Activated B cell treated with CpG ODN at 0.5 μM for 24 hours (primary cell): ENCODE measurements at places on chromosomes 7 and 10.

- DNase-seq: peak; percentile 71
Measured at GRCh38 chr10:71708301-71708703, 11.3 kb downstream of the C10orf105 start.

DNA sequence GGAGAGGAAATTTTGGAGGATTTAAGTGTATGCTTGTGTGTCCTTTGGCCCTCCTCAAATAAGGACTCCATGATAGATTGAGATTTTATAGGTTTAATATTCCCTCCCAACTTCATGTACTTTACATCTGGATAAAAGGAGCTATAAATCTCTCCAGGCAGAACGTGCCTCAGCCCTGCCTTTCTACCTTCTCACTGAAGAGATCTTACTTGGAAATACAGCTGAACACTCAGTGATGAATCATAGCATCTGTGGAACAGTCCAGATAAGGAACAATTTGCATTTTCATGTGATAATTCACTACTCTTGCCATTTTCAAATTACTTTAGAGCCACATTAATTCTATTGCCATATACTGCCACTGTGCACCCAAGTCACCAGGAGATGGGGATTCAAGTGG is 364.6 kb upstream of the PODXL start:
- DNase-seq: no peak

DNA sequence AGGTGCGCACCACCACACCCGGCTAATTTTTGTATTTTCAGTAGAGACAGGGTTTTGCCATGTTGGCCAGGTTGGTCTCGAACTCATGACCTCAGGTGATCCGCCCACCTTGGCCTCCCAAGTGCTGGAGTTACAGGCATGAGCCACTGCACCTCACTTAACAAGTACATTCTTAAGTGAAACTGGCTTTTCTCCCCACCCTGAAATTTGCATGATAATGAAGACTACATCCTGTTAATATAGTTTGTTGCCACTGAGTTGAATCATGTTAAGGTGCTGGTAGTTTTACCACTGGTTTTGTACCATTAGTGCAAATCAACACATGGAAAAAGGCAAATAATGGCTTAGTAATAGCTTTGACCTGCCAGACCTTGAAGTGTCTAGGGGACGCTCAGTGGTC is 62.2 kb downstream of the MPLKIP start:
- DNase-seq: no peak

- DNase-seq: no peak
Measured at GRCh38 chr10:23275355-23275754, 69.2 kb downstream of the C10orf67 start.

- no peak for DNase-seq
Measured at GRCh38 chr7:101880282-101881054, 63.0 kb downstream of the CUX1 start.

DNA sequence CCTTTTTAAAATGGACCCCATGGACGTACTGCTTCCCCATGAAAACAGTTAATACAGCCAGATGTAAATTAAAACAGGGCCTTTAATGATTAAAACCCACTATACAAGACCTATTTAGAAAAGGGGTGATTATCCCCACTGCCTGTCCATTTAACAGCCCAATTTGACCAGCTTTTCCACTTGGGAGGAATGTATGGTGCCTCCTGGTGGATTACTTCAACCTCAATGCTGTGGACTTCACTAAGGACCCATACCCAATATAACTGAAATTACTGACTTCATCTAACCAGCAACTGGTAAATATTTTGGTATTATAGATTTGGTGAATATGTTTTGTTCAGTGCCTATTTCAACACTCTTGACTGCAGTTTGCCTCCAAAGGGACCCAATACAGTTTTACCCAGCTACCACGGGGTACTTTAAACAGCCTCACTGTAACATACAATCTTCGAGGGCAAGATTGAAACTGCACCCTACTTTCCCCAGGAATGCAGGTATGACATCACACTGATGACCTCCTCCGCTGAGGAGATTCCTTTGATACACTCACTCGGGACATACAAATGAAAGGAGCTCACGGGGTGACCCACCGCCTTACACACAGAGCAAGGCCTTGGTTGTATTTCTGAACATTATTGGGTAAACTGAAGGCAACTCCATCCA is 192.8 kb downstream of the DNAJC1 start:
- DNase-seq: no peak

DNA sequence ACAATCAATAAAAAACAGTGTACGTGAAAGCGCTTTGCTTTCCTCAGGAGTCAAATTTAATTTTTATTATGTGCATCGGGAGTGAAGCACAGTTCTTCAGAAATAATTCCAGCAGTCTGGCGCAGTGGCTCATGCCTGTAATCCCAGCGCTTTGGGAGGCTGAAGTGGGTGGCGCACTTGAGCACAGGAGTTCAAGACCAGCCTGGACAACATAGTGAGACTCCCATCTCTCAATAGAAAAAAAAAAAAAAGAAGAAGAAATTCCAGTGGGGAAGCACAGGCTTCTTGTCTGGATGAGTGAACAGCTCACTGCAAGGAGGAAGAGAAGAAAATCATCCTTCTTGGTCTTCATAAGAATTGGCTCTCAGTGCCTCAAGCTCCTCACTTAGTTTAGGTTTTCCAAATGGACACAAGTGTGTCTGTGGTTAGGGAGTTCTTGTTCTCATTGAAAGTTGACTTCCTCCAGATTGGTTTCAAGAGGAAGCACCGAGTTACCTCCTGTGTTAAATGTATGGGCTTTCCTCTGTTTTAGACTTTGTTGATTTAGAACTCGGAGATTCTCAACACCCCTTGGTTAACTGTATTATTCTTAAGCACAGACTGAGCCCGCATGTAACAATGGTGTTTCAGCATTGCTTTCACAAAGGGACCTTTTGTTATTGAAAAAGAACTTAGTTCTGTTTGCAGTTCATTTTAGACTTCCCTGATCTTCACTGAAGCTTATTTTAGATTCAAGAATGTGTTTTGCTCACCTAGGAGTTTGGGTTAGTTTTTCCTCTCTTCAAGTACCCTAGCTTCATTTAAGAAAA is 28.0 kb downstream of the LMTK2 start:
- no peak for DNase-seq

DNA sequence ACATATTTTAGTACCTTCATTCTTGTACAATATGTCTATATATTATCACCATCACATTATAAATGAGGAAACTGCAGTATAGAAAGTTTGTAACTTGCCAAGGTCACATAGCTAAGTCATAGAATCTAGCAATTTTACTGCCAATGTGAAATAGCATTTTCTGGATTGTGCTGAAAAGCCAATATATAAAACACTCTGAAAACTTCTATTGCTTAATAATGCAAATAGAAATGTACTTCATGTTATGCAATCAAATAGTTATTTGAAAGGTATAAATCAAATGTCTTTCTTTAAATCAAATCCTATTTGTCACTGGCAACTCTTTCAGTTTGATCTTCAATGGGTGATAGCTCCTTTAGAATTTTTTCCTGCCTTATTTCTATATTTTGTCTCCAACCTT is 129.5 kb downstream of the TMEM26 start:
- no peak for DNase-seq

GRCh38 chr10:82282782-82283456 is 407.9 kb downstream of the NRG3 start:
- no peak for DNase-seq

DNA sequence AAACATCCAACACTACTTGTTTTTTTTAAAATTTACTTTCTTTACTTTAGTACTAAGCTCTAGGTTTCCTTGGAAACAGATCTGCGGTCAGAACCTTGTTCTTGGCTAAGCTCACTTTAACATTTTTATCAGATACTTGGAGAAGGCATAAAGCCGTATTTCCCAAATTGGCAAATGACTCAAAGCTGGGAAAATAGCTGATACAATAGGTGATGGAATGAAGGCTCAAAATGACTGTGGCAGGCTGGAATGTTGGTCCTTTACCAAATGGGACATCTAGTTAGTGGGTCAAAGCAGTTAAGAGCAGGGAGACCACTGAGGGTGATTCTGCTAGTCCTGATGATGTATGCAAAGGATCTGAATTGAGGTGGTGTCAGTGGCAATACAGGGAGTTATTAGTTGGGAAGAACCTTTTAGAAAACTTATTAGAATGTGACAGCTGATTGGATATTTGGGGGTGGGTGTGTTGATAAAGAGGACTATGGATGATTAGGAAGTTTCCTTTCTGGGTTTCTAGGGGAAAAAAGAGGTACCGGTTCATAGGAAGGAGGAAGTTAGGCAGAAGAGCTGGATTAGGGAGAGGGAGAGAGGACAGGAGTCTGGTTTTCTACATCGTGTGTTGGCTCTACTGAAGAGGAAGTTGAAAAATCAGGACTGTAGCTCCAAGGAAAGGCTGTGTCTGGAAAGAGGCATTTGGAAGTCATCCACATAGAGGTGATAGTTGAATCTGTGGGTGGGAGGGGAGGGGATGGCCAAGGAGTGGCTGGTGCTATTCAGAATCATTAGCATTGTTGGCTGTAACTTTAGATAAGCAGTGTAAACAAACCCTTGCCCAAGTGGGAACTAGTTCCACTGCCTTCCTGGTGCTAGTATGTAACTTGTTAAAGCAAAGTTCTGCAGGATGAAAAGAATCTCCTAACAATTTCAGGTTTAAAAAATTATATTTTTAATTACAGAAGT is 13.1 kb downstream of the PLCE1 start:
- DNase-seq: no peak

DNA sequence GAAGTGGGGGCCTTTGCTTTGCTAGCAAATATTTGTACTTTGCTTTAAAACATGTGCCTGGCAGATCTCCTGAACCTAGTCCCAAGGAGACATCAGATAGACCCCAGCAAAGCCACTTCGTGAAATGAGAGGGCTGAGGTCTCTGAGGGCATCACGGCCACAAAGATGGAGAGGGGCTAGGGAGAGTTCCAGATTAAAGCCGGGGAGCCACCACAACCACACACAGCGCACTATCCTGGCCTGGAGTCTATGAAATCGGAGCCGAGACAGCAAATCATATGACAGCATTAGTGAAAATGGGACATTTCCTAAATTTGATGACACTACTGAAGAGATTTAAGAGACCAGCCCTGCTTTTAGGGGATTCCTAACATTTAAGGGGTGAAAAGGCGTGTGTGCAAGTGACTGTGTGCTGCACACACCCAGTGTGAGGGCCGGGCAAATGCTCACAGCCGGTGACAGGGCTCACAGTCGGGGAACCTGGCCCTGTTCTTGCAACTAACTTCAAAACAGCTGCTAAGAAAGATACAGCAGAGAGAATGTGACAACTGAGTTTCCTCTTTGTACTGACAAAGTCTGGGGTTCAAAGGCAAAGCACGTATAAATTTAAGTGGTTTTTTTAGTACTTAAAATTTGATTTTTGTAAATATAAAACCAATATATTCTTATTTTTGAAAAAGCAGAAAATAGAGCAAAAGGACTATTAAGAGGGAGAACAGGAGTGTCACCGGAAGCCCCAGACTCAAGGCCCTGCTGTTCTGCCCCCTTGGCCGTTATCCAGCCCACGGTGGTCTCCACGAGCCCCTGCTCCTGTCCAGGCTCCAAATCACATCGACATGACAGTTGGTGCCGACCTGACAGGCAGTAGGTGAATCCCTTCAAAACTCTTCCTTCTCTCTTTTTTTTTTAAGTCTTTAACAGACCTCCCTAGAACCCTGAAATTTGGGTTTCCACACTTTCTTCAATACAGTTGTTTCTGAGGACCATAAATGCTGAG is 49.5 kb downstream of the VIPR2 start:
- DNase-seq: no peak

GRCh38 chr10:42936580-42936979 is 140.3 kb upstream of the RET start:
- no peak for DNase-seq

- no peak for DNase-seq
Measured at GRCh38 chr7:114959931-114960330, 38.0 kb downstream of the MDFIC start.

DNA sequence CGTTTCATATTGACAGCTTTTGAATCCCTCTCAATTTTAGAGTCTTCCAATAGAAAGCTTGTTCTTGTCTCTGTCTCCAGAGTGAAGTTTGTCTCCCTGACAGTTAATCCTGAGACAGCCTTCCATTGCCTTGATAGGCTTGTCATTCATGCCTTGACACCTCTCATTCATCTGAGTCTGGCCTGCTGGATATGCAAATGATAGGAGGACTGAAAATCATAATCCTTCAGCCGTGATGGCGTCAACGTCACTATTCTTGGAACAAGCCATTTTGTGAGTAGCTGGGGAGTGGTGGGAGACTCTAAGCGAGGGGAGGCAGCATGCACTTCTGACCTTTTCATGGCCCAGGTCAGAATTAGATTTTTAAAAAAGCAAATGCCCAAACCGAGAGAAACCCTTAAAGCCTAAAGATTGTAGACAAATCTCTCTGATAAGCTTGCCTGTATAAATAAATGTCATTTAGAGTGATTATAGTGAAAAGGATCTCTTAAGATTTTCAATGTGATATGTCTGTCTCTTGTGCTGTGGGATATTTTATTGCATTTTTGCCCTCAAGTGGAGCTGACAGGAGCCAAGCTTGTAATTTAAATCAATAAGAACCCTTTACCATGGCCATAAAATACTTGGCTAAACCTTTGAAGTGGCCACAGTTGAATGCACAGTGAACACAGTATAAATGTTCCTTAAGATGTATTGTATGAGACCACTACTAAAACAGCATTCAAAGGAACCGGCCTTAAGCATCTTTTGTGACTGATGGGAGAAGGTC is 148.8 kb downstream of the SNX10 start:
- DNase-seq: no peak

- no peak for DNase-seq
Measured at GRCh38 chr7:69756235-69756634, 158.0 kb downstream of the AUTS2 start.

DNA sequence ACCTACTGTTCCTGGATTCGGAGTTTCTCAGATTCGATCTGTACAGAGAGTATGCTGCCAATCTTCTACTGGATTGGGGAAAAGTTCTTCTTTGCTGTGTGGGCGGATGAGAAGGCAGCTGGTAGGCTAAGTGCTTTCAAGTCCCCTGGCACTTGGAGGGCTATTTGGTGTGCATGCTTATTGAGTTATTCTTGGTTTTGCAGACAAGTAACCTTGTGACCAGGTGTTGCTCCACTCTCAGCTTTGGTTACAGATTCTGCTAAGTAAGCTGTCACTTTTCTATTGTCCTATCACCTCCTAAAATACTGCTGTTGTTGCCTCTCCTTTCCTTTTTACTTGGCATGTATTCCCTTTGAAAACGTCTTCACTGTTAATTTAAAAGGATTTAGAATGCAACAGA is 1375.1 kb upstream of the LRRTM3 start:
- no peak for DNase-seq

- no peak for DNase-seq
Measured at GRCh38 chr7:41169317-41169716, 533.6 kb downstream of the INHBA start.

GRCh38 chr10:84290235-84290634 is 38.2 kb upstream of the CCSER2 start:
- no peak for DNase-seq

GRCh38 chr10:127873901-127874470 is 18.8 kb downstream of the CLRN3 start:
- DNase-seq: no peak

DNA sequence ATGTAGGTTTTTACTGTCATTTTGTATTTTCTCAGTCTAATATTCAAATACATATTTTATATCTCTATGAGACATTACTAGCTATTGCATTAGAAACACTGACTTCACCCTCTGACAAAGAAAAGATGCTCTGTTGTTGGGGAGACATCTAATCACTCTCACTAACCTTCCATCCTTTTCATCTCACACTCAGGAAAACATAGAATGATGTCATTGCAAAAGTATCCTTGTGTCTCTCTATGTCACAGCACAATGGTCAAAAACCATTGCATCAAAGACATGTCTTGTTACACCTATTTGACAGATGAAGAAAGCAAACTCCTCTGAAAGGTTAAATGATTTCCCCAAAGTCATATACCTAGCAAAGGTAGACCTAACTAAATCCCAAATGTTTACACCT is 231.3 kb upstream of the PTN start:
- no peak for DNase-seq
